ENCODE measurements at places on chromosomes 7 and 10. TPM values are rescaled to one million over a fixed set of nuclear protein-coding genes. Genes with fewer than 3 reads are reported as not detected.

DNA sequence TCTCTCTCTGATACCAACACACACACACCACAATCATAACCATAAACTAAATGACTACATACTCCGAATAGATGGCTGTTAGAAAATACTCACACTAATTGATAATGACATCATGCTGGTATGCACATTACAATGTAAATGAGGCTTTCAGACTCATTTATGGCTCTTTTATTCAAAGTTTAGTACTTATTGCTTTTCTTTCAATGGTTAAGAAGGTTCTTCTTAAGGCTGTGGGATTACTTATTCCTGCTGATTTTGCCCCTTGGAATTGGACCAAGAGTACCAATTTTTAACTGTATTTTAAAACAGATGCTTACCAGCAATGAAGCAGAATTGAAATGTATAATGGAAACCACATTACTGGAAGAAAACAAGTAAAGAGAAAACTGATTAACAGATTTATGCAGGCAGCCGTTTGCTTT, 20.6 kb upstream of the CABCOCO1 start:
- no peak for DNase-seq

The CALML5 gene
- not detected for total RNA-seq

The DKK1 gene
- total RNA-seq, result not detected

DNA sequence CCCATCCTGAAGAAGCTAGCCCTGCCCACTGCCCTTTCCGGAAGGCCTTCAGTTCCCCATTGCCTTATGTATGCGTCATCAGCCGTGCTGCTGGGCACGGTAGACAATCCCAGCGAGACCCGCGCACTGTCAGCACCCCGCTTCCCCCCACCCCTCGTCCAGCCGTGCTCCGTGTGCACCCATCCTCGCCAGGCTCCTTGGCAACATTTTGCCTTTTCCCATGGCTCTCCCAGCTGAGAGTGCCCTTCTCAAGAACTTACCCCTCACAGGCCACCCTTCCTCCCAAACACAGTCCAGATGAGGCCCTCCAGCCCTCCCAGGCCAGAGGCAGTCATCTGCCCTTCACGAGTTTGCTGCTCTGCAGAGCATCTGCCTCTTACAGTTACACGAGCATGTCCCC, 633.8 kb upstream of the FOXK1 start:
- no peak for DNase-seq

The FXYD4 gene
- total RNA-seq, result not detected

GRCh38 chr10:69643779-69644657, 14.0 kb downstream of the FAM241B start:
- DNase-seq, result no peak

The CAMK2B gene
- 0.17 TPM for total RNA-seq

DNA sequence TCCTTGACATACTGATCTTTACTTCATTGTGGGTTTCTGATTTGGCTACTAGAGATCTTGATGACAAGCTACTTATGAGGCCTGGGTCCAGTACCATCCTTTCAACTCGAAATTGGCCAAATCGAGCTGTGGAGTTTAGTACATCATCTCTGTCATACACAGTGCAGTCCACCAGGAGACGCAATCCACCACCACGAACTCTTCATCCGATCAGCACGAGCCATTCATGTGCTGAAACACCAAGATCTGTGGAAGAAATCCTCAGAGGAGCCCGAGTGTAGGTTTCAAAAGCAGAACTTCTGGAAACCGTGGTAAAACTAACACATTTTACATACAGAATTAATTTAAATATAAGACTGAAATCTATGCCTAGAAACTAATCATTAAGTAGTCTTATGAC, 14.2 kb downstream of the DNAJC9 start:
- DNase-seq, result no peak

DNA sequence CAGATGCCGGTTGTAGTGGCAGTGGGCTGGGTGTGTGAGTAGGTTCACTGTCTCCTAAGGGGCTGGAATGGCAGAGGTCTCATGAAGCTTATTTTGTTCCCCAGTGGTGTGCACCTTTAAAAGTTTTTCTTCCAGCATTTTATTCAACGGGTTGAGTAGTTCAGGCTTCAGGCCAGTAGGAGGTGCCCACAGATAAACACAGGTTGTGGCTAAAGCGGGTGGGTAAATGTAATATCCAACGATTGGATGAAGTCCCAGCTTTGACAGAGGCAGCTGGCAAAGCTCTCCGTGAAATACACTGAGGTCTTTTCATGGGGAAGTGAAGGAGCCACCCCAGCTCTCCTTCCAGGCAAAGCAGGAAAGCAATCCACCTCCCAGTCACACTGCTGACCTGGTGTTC, 339.8 kb upstream of the LRRTM3 start:
- DNase-seq, result no peak

The HSPA12A gene
- total RNA-seq, result 4.0 TPM

- DNase-seq, result no peak
Observed at GRCh38 chr10:30728766-30729165, 99.2 kb upstream of the LYZL2 start.

- no peak for DNase-seq
Observed at GRCh38 chr10:23404461-23404980, 34.4 kb upstream of the OTUD1 start.

DNA sequence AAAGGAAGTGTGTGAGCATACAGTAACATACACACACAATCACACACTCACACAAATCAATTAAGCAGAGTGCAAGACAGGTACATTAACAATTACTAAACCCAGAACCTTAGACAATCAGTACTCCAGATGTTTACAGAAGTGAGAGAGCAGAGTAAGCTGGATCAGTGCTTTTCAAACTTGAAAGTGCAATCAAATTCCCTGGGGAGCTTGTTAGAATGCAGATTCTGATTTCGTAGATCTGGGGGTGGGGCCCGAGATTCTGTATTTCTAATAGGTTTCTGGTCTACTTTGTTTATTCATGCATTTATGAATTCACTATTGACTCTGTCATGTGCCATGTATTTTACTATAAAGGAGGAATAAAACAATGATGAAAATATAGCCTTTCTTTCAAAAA, 179.6 kb upstream of the PHYHIPL start:
- no peak for DNase-seq
